SJCRH30 (cell line): ENCODE measurements at places on chromosomes 2 and 18. TPM values are rescaled to one million over a fixed set of nuclear protein-coding genes. Genes with fewer than 3 reads are reported as not detected.

The GTF2A1L gene
- total RNA-seq, result 0.40 TPM in 1 of 2 replicates, not detected in the other

GRCh38 chr18:43932140-43932539 is 654.9 kb upstream of the SYT4 start:
- no peak overlapping the region for H3K27ac ChIP-seq
- H3K36me3 ChIP-seq, result no peaks in the 10 kb centered on the region
- no peak for DNase-seq
- H3K27me3 ChIP-seq, result no peaks in the 10 kb centered on the region

DNA sequence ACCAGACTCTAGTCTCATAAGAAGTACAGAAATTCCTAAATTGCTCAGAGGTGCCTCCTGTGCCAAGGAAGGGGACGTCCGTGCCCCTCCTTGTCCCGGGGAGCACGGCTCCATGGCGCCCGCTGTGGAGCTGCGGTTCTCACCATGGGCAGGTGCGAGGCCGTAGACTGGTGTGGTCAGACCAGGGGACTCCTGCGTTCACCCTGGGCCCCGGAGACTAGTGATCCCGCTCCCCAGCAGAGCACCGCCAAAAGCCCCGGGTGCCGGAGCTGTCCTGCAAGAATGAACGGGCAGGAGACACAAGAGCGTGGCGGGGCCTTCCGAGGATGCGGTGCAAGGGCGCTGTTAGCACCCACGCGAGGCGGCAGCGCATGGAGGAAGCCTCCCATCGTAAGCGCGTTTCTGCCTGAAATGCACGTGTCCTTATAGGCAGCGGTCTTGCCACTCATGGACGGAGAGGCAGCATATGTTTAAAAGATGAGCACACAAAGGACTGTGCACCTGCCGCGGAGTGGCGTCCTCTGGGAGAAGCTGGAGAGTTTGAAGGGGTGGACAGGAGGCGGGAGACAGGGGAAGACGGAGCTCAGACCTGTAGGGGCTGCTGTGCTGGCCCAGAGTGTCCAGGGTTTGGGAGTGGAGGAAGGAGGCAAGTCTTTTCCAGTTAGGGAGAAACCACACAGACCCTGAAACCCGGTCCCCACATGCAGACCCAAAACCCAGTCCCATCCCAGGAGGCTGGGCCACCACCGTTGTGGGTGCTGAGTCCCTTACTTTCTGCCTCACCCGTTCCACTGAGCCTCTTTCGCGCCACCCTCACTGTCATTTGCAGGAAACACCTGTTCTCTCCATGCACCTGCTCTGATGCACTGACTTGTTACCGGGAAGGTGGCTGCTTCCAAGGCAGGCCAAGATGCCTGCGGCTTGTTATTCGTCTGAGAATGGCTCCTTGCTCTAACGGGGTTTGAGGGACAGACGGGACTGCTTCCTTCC is 7.5 kb upstream of the KCNG2 start:
- H3K36me3 ChIP-seq, result no peaks in the 10 kb centered on the region
- H3K4me1 ChIP-seq, result peaks cover 8% of the 10 kb centered on the region; the same call in 1 of the 2 replicates
- H3K4me3 ChIP-seq, result no peak overlapping the region
- no peaks in the 10 kb centered on the region for H3K27me3 ChIP-seq
- no peak overlapping the region for H3K27ac ChIP-seq

The CD207 gene
- total RNA-seq, result 0.08 TPM in 1 of 2 replicates, not detected in the other

The GPR39 gene
- total RNA-seq, result 0.16 TPM in 1 of 2 replicates, not detected in the other
